ENCODE measurements at places on chromosomes 2 and 18.

DNA sequence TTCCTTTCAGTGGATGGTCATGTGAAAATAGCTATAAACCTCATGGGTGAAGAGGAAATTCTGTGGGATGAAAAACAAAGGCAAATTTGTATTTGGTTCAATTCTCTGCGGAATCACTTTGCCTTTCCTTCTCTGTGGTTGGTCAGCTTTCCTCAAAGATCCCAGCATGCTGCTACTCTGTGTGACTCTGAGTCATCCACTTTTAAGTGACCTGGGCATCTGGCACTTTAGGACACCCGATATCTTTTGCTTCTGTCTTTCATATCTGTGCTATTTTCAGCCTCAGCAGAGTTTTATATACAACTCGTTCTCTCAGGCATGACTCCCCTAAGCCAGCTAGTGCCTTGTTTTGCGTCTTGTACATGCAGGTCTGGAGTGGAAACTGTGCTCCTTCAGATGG is 217.0 kb upstream of the PIEZO2 start:
- DNase-seq, result peak; percentile 20

GRCh38 chr2:172924097-172924660 is 151.5 kb upstream of the MAP3K20 start:
- no peak for DNase-seq

GRCh38 chr2:218322768-218323525 is 30.6 kb upstream of the TMBIM1 start:
- peak; percentile 88 for DNase-seq

DNA sequence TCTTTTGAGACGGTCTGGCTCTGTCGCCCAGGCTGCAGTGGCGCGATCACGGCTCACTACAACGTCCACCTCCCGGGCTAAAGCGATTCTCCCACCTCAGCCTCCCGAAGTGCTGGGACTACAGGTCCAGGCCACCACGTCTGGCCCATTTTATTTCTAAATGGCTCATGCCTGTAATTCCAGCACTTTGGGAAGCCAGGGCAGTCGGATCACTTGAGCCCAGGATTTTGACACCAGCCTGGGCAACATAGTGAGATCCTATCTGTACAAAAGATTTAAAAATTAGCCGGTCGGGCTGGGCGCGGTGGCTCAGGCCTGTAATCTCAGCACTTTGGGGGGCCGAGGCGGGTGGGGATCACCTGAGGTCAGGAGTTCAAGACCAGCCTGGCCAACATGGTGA is 26.4 kb upstream of the EFHD1 start:
- no peak for DNase-seq

GRCh38 chr2:210584834-210585233 is 28.4 kb downstream of the CPS1 start:
- no peak for DNase-seq

- DNase-seq, result no peak
Measured at GRCh38 chr18:46468426-46469180, 188.4 kb downstream of the LOXHD1 start.

GRCh38 chr2:238906936-238907716 is 59.2 kb downstream of the TWIST2 start:
- DNase-seq, result no peak

DNA sequence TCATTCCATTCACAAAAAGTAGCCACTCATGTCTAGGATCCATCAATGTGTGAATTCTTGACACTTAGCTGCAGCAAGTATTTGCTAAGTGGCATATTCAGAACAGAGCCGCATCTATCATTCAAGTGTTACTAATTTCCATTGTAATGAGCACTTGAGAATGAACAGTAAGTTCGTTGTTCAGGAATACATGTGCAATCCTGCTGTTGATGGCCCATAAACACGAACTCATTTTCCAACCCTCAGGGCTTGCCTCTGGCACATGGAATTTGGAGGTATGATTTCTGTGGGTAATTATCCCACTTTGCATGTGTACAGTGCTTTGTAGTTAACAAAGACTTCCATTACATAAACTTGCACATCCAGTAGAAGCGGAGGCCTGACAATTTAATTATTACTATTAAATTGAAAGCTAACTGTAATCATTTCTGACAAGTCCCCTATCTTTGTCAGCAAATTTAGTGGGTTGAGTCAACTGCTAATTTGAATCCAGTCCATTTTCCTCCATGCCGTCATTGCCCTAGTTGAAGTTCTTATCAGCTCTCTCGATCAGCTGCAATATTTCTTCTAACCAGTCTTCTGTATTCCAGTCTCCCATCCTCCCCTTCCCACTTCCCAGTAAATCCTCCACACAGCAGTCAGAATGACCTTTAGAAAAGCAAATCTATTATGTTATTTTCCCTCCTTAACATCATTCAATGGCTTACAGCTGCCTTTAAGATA is 116.0 kb upstream of the AQP4 start:
- no peak for DNase-seq

DNA sequence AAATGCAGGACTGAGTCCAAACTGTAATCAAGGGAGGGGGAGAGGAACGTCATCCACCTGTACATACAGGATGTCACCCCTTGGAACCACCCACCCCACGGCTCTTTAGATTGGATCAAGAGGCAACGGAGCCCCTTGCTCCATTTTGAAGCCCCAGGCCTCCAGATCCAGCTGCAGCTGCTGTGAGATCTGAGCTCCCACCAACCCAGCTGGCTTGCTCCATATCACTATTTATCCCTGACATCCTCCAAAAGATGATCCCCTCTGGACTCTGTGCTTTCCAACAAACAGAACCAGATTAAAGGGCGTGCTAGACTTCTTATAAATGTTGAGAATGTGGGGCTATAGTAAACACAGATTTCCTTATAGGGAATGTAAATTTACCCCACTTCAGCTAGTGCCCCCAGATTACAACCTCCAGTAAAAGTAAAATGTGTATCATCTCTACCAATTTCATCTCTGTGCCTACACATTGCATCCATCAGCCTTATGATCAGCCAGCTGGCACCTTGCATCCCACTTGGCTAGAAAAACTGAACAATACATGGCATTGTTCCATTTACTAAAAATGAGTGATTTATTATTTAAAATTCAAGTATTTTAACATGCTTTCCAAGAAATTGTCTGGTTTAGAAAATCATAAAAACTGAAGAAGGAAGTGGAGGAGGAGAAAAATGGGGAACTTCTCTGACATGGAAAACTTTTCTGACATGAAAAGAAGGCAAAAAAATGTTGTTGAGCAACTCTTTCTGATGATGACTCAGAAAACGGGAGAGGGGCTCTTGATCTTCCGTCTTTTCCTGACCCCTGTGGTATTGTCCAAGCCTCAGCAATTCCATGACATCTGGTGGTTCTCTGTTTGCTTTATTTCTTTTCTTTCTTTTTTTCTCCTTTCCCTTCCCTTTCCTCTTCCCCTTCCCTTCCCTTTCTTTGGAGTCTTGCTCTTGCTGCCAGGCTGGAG is 262.6 kb upstream of the THUMPD2 start:
- DNase-seq, result peak; percentile 94

DNA sequence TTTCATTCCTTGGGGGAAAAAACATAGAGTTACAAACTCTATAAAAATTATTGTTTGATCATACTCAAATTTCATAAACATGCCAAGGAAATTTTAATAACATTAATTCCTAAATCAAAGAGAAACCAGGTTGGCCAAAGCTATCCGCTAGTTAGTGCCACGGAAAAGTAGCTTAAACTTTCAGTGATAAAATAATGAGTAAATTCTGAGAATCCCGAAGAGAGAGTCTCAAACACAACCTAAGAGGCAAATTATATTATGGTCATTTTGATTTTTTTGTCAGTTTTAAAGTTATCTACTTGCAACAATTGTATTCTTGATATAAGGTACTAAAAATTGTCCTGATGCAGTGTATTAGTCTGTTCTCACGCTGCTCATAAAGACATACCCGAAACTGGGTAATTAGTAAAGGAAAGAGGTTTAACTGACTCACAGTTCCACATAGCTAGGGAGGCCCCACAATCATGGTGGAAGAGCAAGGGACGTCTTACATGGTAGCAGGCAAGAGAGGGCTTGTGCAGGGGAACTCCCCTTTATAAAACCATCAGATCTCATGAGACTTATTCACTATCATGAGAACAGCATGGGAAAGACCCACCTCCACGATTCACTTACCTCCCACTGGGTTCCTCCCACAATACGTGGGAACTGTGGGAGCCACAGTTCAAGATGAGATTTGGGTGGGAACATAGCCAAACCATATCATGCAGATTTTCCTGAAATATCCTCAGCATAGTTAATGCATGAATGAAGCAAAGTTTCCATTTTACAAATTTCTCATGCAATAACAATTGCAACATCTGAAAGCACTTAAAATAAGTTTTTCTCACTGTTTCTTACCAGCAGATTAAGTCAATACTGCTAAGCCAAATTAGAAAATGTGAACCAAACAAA is 205.9 kb upstream of the STK17B start:
- DNase-seq, result no peak

DNA sequence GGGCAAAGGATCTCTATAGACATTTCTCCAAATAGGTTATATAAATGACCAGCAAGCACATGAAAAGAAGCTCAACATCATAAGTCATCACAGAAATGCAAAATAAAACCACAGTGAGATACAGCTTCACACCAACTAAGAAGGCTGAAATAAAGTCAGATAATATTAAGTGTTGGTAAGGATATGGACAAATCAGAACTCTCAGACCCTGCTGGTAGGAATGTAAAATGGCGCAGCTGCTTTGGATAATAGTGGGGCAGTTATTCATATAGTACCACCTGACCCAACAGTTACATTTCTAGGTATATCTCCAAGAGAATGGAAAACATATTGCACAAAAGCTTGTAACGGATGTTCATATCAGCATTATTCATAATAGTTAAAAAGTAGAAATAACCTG is 14.0 kb downstream of the EPB41L5 start:
- DNase-seq, result no peak

DNA sequence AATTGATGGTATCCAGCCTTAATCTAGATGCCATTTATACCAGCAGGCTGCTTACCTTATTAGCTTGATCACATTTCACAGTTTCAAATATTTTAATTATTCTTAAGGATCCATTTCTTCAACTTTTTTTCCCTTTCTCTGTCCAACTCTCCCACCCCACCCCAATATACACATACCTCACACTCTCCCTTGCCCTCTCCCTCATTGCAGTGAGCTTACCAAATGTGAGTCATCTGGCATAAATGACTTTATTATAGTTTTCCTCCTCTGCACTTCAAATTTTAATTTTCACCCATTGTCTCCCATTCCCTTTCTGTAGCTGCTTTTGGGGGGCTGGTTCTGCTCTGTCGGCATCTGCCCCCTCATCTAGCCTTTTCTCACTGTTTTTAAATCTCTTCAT is 12.9 kb downstream of the HTR2B start:
- peak; percentile 62 for DNase-seq

- no peak for DNase-seq
Measured at GRCh38 chr18:25229081-25229480, 122.9 kb downstream of the ZNF521 start.

DNA sequence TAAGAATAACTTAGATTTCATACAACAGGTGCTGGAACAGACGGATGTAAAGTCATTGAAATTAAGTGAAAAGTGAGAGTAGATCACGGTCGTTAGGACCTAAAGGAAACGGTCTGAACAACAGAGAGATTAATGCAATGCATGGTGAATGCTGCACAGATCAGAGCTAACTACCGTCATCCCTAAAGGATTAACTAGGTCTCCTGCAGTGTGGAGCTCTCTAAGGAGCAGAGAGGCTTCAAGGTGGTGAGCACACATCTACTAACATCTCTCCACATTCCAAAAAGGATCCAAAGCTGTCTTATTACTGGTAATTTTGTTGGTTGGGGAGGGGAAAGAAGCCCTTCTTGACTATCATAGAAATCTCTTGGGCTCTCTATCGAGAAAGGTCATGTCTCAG is 75.3 kb downstream of the CABYR start:
- no peak for DNase-seq

Measured in HCEC 1CT (cell line).